ENCODE measurements at places on chromosomes 6 and 20.

DNA sequence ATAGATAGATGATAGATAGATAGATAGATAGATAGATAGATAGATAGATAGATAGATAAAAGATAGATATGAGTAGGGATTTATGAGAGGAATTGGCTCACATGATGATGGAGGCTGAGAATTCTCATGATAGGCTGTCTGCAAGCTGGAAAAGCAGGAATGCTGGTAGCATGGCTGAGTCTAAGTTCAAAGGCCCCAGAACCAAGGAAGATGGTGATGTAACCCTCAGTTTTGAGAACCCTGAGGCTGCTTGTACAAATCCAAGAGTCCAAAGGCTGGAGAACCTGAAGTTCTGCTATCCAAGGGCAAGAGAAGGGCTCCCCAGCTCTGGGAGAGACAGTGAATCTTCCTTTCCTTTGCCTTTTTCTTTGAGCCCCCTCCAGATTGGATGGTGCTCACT lies 210.8 kb downstream of the RFPL4B start:
- DNase-seq: no peak

GRCh38 chr20:57003012-57003411 lies 263.4 kb downstream of the BMP7 start:
- no peak for DNase-seq

DNA sequence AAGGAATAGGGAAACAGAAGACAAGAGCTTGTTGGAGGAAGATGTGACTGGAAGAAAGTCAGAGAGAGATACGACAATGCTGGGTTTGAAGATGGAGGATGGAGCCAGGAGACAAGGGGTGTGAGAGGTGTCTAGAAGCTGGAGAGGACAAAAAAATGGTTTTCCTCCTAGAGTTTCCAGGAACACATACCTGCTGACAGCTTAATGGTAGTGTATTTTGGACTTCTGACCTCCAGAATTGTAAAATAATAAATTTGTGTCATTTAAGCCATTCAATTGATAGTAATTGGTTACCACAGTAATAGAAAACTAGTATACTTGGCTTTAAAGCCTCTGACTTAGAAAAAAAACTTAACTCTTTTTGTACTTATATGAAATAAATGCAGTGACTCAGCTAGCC lies 3.6 kb downstream of the AIG1 start:
- no peak for DNase-seq

DNA sequence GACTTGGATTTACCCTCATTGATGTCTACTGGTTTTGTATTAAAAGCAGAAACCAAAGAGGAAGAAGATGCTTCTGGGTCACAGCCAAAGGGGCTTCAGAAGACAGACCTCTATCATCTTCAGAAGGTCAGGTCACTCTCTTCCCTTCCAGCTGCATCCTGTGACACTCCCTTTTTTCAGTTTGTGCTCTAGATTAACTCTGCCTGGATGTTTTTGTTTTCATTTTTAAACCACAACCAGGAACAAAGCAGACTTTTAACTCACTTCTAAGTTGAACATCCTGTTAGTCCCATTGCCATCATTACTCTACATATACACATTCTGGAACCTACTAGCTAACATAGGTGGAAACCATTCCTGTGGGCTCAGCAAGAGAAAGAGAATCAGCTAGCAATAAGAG lies 45.2 kb downstream of the AKIRIN2 start:
- no peak for DNase-seq

GRCh38 chr20:4435671-4436455 lies 285.8 kb upstream of the PRND start:
- no peak for DNase-seq

DNA sequence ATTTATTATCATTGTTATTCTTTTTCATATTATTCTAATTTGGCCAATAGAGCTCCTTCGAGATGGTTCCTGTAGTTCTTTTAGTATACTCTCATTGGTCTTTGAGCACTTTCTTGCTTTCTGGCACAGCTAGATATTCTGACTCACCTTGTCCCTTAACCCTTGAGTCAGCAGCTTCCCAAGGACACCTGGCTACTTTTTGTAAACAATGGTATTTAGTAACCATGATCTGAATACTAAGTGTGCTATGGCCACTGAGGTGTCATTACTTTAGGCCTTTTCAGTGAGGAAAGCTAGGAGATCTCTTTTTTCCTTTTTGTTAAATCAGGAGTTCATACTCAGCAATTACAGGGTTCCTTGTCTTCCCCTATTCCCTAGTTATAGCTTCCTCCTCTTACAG lies 126.5 kb upstream of the CITED2 start:
- DNase-seq: no peak

DNA sequence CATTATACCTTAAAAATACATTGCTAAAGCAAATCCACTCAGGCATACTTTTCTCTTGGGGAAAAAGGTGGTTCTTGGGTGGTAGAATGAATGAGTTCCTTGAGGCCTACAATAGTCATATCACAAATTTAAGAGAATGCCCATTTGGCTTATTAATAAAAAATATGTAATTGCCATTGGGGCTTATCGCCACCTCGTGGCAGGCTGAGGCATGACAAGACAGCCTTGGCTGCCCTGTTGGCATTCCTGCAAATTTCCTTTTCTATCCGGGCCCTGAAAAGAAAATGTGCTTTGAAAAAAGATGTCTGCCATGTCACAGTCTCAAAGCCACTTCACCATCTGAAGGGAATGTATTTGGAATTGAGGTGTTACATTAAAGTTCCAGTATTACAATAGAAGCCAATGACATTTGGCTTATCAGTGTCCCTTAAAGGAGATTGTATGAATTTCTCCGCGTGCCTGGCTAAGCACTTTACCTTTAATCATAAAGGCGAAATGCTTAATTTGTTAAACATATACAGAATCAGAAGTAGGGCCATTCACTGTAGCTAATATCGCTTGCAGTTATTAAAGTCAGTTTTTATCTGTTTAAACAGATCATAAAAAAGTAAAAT lies 188.3 kb upstream of the ZFP64 start:
- DNase-seq: peak; percentile 28

DNA sequence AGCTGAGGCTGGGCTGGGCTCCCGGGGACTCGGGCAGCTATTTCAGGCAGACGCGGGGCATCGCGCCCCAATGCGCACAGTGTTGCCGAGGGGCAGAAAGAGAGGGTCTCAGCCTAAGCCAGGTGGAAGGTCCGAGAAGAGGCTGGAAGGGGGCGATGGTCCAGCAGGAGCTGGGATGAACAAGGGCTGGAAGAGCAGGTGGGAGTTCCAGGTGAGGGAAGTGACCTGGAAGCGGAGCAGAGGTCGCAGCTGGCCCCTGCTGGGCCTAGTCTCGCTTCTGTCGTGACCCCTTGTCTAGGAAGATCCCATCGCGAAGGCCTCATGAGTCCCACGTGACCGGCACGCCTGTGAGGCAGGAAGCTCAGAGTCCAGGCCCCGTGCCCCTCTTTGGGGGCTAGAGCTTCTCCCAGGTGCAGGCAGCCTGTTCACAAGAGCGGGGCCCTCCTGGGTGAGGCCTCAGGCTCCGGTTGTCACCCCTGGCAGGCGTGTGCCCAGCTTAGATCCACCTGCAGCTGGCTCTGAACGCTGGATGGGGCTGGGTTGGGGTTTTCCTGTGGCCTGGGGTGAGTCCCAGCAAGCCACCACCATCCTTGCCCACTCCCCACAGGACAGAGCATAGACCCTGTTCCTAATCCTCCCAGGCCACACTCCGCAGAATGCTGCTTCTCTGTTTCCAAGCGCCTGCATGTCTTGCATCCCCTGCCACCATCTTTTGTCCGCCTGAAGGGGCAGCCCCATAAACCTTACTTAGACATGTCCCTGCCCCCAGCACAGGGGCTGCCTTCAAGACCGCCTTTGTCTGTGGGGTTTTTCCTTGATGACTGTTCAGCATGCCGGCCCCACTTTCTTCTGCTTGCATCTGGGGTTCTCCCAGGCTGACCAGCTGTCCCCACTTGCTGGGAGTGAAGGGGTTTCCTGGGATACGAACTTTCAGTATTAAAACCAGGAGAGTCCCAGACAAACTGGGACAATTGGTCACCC lies 15.1 kb downstream of the SLC22A3 start:
- DNase-seq: no peak

DNA sequence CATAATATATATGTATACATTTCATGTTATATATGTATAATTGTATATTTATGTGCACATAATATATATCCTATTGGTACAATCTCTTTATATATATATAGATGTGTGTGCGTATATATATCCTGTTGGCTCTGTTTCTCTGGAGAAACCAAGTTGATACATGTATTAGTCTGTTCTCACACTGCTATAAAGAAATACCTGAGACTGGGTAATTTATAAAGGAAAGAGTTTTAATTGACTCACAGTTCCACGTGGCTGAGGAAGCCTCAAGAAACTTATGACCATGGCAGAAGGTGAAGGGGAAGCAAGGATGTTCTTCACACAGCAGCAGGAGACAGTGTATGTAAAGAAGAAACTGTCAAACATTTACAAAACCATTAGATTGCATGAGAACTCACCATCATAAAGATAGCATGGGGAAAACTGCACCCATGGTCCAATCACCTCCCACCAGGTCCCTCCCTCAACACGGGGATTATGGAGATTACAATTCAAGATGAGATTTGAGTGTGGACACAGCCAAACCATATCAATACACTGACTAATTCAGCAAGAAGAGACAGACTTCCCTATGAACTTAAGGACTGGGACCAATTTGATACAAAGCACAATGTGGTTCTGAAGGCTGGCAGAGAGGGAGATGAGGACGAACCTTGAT lies 14.0 kb downstream of the CST3 start:
- no peak for DNase-seq

GRCh38 chr20:42553374-42553773 lies 636.3 kb downstream of the PTPRT start:
- no peak for DNase-seq

DNA sequence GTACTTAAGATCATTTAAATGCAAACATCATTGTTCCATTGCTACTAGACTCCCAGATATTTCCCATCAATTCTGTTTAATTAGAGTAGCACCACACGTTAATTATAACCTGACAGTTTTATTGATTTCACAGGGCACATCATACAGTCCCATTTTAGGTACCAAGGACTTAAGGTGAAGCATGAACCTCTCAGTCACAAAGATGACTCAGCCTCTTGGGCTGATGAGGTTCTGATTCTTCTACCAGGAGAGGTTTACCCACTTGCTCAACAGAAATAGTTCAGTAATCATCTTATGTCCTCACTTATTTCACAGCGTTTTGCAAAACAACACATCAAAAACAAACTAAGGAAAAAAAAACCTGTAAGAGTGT lies 98.5 kb downstream of the HIVEP2 start:
- DNase-seq: no peak

DNA sequence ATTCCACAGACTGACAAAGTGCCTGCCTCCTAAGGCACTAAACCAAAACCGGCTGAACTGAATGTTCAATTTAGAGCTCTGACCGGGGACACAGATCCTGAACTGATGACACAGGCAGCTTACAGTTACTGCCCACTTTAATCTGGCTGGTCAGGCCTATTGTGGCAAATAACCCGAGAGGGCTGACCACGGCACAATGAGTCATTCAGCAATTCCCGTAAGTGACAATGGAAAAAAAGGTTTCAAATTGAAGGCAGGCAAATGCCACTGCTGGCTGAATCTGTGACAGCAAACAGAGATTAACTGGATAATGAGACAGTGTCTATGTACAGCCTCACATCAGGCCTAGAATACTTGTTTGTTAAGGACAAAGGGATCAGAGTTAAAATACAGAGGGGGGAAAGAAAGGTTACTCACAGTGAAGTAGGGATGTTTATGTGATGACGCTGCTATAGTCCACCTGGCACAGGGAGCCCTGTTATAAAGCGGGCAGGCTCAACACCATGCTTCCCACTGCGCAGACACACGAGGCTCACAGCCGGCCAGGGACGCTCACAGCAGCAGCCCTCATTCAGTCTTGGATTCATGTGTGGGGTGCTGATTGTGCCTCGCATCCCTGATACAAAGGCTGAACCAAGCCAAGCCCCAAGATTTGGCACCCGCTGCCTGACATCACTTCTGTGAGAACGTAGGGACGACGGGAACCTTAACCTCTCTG lies 54.4 kb downstream of the RTN4IP1 start:
- DNase-seq: no peak

- DNase-seq: no peak
These were observed 2.1 kb downstream of the BPIFB4 start for GRCh38 chr20:33081411-33082154.
